ENCODE measurements at places on chromosomes 1 and 21.

- H3K4me3 ChIP-seq = peak overlapping the region; percentile 8
- no peak overlapping the region for H3K27ac ChIP-seq
- no peaks in the 10 kb centered on the region for H3K27me3 ChIP-seq
- H3K4me1 ChIP-seq = peaks cover 28% of the 10 kb centered on the region
- no peak for DNase-seq
- H3K36me3 ChIP-seq = no peaks in the 10 kb centered on the region
Observed at GRCh38 chr1:93608187-93609109, 73.2 kb downstream of the BCAR3 start.

- no peaks in the 10 kb centered on the region for H3K4me1 ChIP-seq
- no peak overlapping the region for H3K27ac ChIP-seq
- no peaks in the 10 kb centered on the region for H3K27me3 ChIP-seq
- DNase-seq = no peak
Observed at GRCh38 chr1:100219883-100220282, 29.8 kb downstream of the DBT start.

DNA sequence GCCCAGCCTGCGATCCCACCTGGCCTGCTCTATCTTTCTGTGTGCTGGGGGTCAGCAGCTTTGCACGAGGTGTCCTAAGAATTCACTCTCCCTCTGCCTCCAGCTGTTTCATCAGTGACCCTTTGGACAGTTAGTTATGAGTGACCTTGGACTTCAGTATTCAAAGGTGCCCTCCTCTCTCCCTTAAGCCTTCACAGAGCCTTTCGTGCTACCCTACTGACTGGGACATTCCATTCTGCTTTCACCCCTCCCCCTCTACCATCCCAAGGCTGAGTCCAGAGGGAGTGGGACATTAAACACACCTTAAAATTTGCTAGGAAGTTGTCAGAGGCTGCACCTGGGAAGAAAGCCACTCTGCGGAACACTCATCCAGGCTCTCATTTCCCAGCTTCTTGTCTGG lies 171.9 kb downstream of the CLIC6 start:
- H3K27ac ChIP-seq = no peak overlapping the region
- no peaks in the 10 kb centered on the region for H3K27me3 ChIP-seq

DNA sequence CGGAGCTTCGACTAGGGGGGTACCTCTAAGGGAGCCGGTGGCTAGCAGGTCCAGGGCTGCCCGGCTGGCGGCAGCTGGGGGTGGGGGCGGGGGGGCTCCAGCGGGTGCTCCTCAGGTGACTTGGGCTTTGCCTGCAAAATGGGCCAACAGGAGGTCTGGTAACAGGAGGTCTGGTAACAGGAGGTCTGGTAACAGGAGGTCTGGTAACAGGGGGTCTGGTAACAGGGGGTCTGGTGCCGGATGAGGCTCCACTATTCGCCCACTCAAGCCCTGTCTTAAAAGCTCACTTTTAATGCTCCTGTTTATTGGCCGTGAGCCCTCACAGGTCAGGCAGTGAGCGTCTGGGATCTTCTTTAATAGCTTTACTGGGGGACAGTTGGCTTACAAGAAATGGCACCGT lies 40.4 kb upstream of the ACTRT2 start:
- H3K4me1 ChIP-seq = peaks cover 85% of the 10 kb centered on the region
- no peak for DNase-seq
- H3K27me3 ChIP-seq = no peaks in the 10 kb centered on the region
- no peak overlapping the region for H3K4me3 ChIP-seq
- no peaks in the 10 kb centered on the region for H3K36me3 ChIP-seq
- H3K27ac ChIP-seq = peak overlapping the region; percentile 80

DNA sequence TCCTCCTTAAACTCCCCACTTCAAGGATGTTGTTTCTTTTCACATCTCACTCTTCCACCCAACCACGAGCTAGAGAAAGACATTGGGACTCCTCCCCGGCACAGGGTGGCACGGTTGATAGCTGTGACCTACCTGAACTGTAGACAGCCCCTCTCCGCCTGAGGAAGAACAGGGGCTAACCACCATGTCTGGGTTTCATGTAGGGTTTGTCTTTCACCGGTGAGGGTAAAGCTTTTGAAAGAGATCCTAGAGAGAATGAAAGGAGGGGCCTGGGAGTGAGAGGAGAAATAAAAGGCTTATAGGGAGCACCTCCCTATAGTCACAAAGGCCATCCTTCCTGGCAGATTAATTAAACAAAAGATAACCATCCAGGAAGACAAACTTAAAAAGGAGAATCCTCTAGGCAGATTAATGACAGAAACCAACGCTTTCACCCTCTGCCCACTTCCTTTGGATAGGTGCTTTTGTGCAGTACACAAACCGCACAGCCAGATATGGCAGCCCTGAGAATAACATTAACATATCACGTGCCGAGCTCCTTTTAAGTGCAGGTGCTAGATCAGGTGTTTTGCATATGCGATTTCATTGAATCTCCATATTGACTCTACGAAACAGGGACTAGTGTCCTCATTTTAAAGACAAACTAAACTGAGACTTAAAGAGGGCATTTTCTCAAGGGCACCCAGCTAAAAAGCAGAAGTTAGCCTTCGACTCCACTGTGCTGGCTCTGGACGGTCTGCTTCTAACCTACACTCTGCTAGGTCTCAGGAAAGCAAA lies 178.1 kb upstream of the RUNX1 start:
- H3K27me3 ChIP-seq = no peaks in the 10 kb centered on the region
- H3K27ac ChIP-seq = no peak overlapping the region
- H3K4me1 ChIP-seq = no peaks in the 10 kb centered on the region
- H3K36me3 ChIP-seq = no peaks in the 10 kb centered on the region
- no peak overlapping the region for H3K4me3 ChIP-seq

DNA sequence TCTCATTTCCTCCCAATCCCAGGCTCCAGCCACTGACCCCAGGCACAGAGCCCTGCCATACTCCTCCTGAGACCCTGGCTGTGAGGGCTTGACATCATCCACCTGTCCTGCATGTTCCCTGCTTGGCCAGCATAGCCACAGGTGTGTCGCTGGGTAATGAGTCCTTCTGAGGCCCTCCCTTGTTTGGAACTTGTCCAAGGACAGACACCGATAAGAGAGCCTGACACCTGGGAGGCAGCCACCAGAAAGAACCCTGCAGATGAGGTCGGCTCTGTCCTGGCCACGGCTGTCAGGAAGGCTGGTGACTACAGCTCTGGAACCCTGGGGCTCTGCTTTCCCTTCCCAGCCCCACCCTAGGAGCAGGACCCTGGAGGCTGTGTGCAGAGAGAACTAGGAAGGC lies 34.6 kb downstream of the TMEM63A start:
- DNase-seq = no peak
- H3K27ac ChIP-seq = no peak overlapping the region
- H3K4me1 ChIP-seq = peaks cover 8% of the 10 kb centered on the region
- H3K27me3 ChIP-seq = no peaks in the 10 kb centered on the region
- no peak overlapping the region for H3K4me3 ChIP-seq

DNA sequence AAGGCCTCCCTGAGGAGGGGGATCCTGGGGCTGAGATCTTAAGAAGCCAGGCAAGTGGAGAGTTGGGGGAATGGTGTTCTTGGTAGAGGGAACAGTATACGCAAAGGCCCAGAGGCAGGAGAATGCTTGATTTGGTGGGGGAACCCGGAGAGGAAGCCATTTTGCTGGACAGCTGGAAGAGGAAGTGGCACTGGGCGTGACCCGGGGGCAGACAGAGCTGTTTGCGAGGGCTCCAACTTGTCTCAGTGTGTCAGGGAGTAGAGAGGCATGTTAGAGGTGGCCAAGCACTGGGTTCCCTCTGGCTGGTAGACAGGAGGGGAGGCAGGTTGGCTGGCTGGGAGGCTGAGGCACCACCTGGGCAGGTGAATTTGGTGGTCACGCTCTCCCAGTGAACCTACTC lies 96.3 kb upstream of the ACTL8 start:
- no peak overlapping the region for H3K4me3 ChIP-seq
- H3K4me1 ChIP-seq = peaks cover 9% of the 10 kb centered on the region
- H3K27me3 ChIP-seq = no peaks in the 10 kb centered on the region
- DNase-seq = no peak
- no peak overlapping the region for H3K27ac ChIP-seq

DNA sequence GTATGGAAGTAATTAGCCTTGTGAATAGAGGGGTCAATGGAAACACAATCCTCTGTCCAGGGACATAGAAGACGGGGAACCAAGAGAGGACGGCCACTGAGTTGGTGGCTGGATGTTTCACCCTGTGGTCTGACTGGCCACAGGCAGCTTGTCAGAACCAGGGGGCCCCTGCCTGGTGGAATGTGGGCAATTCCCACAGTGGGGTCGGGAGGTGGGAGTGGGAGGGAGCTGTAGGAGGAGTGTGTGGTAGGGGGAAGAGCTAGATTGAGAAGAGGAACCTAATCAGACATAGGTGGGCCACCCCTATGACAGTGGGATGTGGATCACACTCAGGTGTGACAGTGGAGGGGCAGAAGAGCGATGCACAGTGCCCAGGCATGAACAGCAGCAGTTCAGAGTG lies 31.3 kb downstream of the TRIM62 start:
- DNase-seq = no peak
- H3K4me3 ChIP-seq = no peak overlapping the region
- H3K4me1 ChIP-seq = peaks cover 36% of the 10 kb centered on the region
- no peak overlapping the region for H3K27ac ChIP-seq
- no peaks in the 10 kb centered on the region for H3K27me3 ChIP-seq
- H3K36me3 ChIP-seq = peaks cover 16% of the 10 kb centered on the region

GRCh38 chr1:151326619-151327222 lies 495 bp downstream of the PI4KB start:
- H3K4me1 ChIP-seq = peaks cover 18% of the 10 kb centered on the region
- peaks cover 16% of the 10 kb centered on the region for H3K36me3 ChIP-seq
- peak overlapping the region; percentile 87 for H3K4me3 ChIP-seq
- H3K27ac ChIP-seq = peak overlapping the region; percentile 91
- H3K27me3 ChIP-seq = no peaks in the 10 kb centered on the region

DNA sequence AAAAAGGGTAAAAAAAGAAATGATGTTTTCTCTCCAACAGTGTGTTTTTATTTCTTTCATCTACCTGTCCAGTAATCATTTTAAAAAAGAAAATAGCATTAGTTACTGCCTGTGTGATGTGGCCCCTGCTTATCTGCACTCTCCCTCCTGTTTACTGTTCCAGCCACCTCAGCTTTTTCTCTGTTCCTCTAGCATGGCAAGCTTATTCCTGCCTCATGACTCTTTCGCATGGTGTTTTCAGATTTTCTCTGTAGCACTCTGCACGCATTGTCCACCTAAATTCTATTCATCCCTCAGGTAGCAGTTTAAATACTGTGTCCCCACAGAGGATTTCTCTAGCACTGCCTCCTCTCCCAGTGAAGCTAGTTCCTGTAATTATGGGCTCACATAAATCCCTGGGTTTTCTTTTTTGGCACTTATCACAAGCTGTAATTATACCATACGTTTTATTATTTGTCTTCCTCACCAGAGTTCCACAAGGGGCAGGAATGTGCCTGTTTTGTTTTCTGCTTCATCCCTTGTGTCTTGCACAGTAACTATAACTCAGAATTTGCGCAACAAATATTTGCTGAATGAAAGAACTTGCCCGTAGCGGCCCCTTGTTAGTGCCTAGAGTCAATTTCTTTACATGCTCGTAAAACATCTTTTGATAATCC lies 51.4 kb upstream of the LRIG2 start:
- no peak for DNase-seq
- no peaks in the 10 kb centered on the region for H3K27me3 ChIP-seq
- no peaks in the 10 kb centered on the region for H3K36me3 ChIP-seq
- H3K4me3 ChIP-seq = no peak overlapping the region

- no peak for DNase-seq
- no peaks in the 10 kb centered on the region for H3K4me1 ChIP-seq
- H3K36me3 ChIP-seq = no peaks in the 10 kb centered on the region
- no peak overlapping the region for H3K4me3 ChIP-seq
Observed at GRCh38 chr1:30253807-30254440, 469.5 kb downstream of the MATN1 start.

GRCh38 chr1:1937061-1937460 lies 18.0 kb upstream of the TMEM52 start:
- no peaks in the 10 kb centered on the region for H3K27me3 ChIP-seq
- no peak for DNase-seq
- H3K4me3 ChIP-seq = no peak overlapping the region
- H3K36me3 ChIP-seq = no peaks in the 10 kb centered on the region
- H3K27ac ChIP-seq = no peak overlapping the region
- H3K4me1 ChIP-seq = no peaks in the 10 kb centered on the region

DNA sequence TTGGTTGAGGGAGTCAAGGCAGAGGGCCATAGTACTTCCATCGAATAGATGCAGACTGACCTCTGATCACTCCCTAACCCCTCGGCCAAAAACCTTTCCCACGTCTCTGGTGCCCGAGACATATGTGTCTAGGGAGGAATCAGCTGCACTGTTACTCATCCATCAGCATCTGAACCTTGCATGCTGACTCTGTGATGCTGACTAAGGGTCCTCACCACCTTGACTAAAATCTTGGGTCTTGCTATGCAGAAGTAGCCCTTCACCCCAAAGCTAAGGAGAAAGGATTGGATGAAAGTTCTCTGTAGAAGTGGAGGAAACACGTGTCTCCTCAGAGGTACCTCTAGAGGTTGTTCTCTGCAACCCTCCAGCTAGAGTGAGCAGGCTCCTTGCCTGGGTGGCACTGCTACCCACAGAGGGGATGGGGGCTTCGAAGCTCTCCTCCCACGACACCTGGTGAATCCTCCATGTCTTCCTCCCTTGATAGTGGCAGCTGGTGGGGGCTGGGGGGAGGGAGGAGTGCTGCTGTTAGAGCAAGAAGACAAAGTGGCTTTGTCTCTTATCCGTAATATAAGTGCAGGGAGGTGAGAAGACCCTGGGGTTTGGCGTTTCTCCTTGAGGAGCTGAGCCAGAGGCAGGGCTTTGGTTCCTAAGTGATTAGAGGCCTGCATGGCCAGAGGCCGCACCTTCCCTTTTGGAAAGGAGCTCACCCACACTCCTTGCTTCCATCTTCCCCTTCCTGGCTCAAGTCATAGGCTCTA lies 45.1 kb downstream of the ATP2B4 start:
- H3K27ac ChIP-seq = peak overlapping the region; percentile 87
- peak overlapping the region; percentile 12 for H3K4me3 ChIP-seq
- H3K36me3 ChIP-seq = no peaks in the 10 kb centered on the region
- H3K27me3 ChIP-seq = no peaks in the 10 kb centered on the region
- peaks cover 84% of the 10 kb centered on the region for H3K4me1 ChIP-seq
- DNase-seq = no peak

DNA sequence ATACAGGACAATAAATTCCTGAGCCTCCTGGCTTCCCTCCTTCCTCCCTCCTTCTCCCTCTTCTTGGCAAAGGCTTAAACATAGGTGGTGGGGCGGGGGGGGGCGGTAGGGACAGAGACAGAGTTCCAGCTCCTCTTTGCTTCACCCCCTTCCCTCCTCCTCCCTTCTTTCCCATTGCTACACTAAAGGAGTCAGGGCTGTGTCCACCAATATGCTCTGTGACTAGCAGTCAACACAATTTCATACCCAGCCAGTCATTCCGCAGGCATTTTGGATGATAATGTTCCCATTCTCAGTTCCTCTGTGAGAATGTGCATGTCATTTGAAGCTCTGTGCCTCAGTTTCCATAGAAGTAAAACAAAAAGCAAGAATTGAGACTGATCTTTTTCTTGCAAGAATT lies 1.7 kb downstream of the LMOD1 start:
- peak overlapping the region; percentile 98 for H3K27ac ChIP-seq
- H3K4me1 ChIP-seq = peaks cover 30% of the 10 kb centered on the region
- DNase-seq = no peak
- no peaks in the 10 kb centered on the region for H3K27me3 ChIP-seq
- H3K4me3 ChIP-seq = peak overlapping the region; percentile 88

Measured in thoracic aorta (tissue), 2 donors.